ENCODE measurements at places on chromosomes 5 and 9.

DNA sequence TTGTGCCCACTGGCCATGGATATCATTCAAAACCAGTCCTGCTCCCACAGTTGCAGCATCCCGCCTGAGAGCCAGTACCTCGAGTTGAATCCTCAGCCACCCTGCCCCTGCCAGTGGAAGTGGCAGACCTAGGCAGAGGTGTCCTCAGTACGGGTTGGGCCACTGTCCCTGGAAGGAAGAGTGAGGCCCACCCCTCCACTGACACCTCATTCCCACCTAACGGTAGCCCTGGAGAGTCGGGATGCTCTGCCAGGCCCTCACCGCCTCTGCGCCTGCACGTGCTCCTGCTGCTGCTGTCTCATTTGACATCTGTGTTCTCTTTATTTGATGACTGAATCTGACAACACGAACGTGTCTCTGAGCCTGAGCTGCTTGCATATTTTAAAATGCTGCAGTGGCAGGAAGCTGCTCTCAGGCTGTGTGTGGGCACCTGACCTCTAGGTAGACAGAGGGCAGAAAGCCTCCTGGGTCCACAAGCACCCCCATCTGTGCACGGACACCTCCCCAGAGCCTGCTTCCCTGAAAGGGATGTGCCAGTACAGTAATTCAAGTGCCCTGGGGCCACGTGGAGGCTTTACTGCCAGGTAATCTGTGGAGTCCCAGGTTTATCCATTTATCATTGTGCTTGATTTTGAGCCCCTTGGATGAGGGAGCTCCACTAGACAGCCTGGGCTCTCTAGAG lies 194.7 kb downstream of the CACNA1B start:
- no peaks in the 10 kb centered on the region for H3K36me3 ChIP-seq
- H3K27me3 ChIP-seq, result no peaks in the 10 kb centered on the region
- no peak overlapping the region for H3K4me3 ChIP-seq
- peak; percentile 35 for DNase-seq
- H3K27ac ChIP-seq, result no peak overlapping the region

GRCh38 chr5:1875843-1876659 lies 6.7 kb downstream of the IRX4 start:
- peaks cover 93% of the 10 kb centered on the region for H3K27me3 ChIP-seq
- DNase-seq, result peak; percentile 84
- H3K27ac ChIP-seq, result no peak overlapping the region
- H3K4me3 ChIP-seq, result peak overlapping the region; percentile 71
- no peaks in the 10 kb centered on the region for H3K36me3 ChIP-seq
- peaks cover 9% of the 10 kb centered on the region for H3K4me1 ChIP-seq

DNA sequence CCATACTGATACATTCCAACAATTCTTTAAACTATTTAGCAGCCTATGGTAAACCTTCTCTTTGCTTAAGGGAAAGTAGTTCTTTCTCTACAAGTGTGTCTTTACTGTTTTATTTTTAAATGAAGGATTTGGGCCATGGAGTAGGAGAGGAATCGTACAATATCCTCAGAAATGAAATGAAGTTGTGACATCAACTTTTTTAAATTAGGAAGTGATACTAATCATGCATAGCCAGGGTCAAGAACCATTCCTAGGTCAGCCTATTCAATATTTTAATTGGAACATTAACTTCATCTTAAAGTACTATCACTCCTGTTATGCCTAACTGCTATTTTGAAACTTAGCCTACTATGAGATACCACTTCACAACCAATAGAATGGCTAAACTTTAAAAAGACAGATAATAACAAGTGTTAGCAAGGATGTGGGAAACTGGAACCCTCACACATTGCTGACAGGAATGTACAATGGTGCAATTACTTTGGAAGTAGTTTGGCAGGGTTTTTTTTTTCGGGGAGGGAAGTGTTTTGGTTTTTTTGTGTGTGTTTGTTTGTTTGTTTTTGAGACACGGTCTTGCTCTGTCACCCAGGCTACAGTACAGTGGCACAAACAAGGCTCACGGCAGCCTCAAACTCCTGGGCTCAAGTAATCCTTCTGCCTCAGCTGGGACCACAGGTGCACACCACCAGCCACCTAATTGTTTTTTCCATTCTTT lies 10.7 kb downstream of the AGTPBP1 start:
- no peak overlapping the region for H3K27ac ChIP-seq
- no peaks in the 10 kb centered on the region for H3K36me3 ChIP-seq
- DNase-seq, result no peak
- no peaks in the 10 kb centered on the region for H3K4me1 ChIP-seq
- H3K27me3 ChIP-seq, result no peaks in the 10 kb centered on the region

DNA sequence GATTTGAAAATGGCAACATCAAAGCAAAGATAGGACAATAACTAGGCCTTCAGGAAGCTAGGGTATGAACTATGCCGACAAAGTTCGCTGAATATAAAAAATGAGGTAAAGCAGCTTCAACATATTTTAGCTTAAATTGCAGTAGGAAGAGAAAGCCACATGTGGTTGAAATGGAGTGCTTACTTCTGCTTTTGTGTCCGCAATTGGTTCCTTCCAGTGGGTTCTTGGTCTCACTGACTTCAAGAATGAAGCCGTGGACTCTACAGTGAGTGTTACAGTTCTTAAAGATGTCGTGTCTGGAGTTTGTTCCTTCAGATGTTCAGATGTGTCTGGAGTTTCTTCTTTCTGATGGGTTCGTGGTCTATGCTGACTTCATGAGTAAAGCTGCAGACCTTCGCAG lies 95.2 kb downstream of the APTX start:
- H3K27me3 ChIP-seq, result no peaks in the 10 kb centered on the region
- DNase-seq, result no peak
- H3K27ac ChIP-seq, result no peak overlapping the region

DNA sequence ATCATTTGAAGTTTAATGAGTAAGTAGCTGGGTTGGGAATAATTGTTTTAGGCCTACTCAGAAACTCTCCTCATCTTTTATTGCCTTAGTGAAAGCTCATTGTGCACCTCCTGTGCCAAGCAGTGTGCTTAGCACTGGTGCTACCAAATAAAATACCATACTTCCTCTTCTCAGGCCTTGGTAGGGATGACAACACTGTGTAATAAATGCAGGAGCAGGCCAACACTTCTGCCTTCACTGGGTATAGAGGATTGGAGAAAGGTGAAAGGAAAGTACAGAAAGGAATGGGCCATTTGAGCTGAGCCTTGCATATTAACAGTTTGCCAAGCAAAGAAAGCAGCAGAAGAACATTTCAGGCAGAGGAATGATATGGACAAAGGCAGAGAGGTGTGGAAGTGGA lies 285.7 kb downstream of the NR3C1 start:
- no peaks in the 10 kb centered on the region for H3K36me3 ChIP-seq
- H3K27me3 ChIP-seq, result no peaks in the 10 kb centered on the region
- peaks cover 8% of the 10 kb centered on the region for H3K4me1 ChIP-seq
- H3K27ac ChIP-seq, result no peak overlapping the region
- no peak overlapping the region for H3K4me3 ChIP-seq

- H3K4me1 ChIP-seq, result peaks cover 2% of the 10 kb centered on the region
- no peak overlapping the region for H3K27ac ChIP-seq
- no peak for DNase-seq
- H3K36me3 ChIP-seq, result no peaks in the 10 kb centered on the region
- H3K4me3 ChIP-seq, result no peak overlapping the region
Observed at GRCh38 chr5:106801554-106801953, 869.2 kb downstream of the EFNA5 start.

DNA sequence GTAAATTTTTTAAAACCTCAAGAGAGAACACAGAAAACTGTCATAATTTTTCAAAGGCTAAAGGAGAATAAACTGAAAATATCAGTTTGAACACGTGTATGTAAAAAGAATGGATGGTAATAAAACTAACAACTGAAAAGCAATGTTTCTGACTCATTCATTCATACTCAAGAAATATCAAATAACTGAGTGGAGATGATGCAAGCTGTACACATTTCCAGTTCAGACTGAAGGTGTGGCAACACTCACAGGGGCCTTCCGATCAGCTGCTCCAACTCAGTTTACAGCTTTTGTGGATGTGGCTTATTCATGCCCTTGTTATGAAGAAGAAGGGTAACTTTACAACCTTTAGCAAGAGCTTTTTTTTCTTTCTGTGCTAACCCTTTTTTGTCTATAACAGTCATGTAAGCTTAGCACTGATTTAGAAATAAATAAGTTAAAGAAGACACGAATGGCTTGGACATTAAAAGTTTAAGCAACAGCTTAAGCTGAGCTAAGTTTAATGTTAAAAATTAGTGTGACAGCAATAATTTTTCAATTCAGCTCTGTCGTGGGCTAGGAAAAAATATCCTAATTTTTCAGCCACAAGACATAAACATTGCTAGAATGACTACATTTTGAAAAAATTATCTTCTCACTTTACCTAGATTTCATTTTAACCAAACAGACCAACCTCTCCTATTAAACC lies 453.5 kb downstream of the RAB3C start:
- peaks cover 38% of the 10 kb centered on the region for H3K27me3 ChIP-seq
- no peak overlapping the region for H3K27ac ChIP-seq
- no peak overlapping the region for H3K4me3 ChIP-seq
- no peaks in the 10 kb centered on the region for H3K36me3 ChIP-seq
- no peaks in the 10 kb centered on the region for H3K4me1 ChIP-seq

DNA sequence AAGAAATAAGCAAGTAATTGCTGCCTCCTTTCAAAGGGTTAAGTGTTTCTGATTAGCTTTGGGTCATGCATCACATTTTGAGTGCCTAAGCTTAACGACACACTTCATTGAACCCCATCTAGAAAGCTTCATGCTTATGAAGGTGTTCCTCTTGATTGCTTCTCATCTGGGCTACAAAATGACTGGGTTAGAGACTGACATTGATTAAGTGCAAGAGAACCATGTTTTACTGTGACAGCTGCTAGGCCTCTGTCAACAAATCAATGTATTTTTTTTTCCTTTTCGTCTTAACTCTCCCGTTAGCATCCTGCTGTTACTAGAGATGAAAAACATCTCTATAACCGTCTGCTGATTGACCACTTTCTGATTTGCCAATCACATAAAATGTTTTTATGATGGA lies 725.0 kb downstream of the TLE1 start:
- H3K4me1 ChIP-seq, result no peaks in the 10 kb centered on the region
- no peaks in the 10 kb centered on the region for H3K36me3 ChIP-seq
- no peak for DNase-seq
- no peak overlapping the region for H3K4me3 ChIP-seq

- H3K36me3 ChIP-seq, result no peaks in the 10 kb centered on the region
- no peaks in the 10 kb centered on the region for H3K27me3 ChIP-seq
- no peak overlapping the region for H3K4me3 ChIP-seq
- no peak overlapping the region for H3K27ac ChIP-seq
Observed at GRCh38 chr9:109723781-109724180, 56.2 kb upstream of the PALM2AKAP2 start.

GRCh38 chr5:10902145-10902544 lies 141.1 kb upstream of the DAP start:
- no peak overlapping the region for H3K27ac ChIP-seq
- no peak overlapping the region for H3K4me3 ChIP-seq
- peaks cover 3% of the 10 kb centered on the region for H3K4me1 ChIP-seq
- no peaks in the 10 kb centered on the region for H3K27me3 ChIP-seq
- H3K36me3 ChIP-seq, result no peaks in the 10 kb centered on the region
- no peak for DNase-seq

DNA sequence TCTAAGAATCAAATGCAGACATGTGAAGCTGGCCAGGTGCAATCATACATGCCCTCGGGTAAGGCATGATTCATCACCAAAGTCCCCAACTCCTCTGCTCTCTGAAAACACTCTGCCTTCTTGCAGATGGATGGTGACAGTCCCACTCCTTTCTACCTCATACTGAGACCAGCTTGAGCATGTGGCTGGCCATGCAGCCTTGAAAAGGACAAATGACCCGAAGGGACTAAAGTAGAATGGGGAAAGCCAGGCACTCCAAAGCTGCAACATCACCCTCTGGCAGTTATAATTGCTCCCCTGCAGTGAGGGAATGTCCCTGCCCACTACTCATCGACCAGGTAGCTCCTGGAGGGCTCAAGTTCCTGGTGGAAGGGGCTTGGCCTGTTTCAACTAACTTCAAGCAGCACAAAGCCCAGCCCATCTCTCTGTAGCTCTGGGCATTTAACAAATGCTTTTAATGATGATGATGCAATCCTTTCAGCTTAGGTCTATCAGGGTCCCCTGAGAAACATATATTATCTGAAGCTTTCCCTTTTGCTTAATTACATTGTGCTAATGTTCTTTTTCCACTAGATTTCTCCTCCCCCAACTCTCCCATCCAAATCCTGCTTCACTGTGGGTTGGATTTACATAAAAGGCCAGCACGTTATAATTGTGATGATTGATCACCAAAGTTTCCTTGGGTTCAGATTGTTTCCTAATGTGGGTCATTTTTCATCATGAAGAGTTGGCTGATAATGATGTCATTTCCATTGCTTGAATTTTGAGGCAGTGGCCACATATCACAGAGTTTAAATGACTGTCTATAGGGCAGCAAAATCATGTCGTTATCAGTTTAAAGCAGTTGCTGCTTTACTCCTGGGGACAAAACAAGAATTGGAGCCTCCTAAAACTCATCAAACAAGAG lies 436.5 kb upstream of the SLC30A5 start:
- H3K27ac ChIP-seq, result no peak overlapping the region
- H3K36me3 ChIP-seq, result no peaks in the 10 kb centered on the region
- no peak overlapping the region for H3K4me3 ChIP-seq

- no peak overlapping the region for H3K27ac ChIP-seq
- no peaks in the 10 kb centered on the region for H3K36me3 ChIP-seq
- DNase-seq, result no peak
- H3K27me3 ChIP-seq, result no peaks in the 10 kb centered on the region
Observed at GRCh38 chr9:81417299-81417675, 272.1 kb downstream of the TLE1 start.

DNA sequence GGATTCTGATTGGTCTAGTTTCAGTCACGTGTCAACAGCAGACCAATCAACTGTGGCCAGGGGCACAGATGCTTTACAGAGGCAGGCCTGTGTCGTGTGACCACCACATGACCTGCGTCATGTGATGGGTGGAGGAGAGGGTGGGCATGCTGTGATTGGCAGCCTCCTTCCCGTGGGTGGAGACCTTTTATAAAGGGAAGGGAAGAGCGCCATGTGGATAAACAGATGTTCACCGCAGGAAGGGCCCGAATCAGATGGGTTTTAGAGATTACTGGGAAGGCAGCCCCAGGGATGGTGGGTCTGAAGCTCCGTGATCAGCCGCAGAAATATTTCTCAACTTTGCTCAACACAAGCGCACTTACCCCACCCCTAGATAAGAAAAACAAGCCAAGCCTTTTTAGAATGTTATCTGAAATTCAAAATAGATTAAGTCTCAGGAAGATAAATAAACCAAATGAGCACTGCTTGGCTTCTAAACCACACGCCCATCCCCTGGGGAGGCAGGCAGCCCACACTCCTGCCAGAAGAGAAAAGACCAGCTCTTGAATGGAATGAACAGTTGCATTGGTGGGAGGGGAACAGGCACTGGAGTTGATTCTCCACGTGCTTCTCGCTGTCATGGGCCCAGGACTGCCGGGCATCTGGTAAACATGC lies 43.6 kb downstream of the ROPN1L start:
- peak overlapping the region; percentile 56 for H3K4me3 ChIP-seq
- peaks cover 5% of the 10 kb centered on the region for H3K27me3 ChIP-seq
- H3K4me1 ChIP-seq, result no peaks in the 10 kb centered on the region
- no peak overlapping the region for H3K27ac ChIP-seq
- no peaks in the 10 kb centered on the region for H3K36me3 ChIP-seq

- H3K4me1 ChIP-seq, result peaks cover 4% of the 10 kb centered on the region
- H3K27ac ChIP-seq, result no peak overlapping the region
- H3K4me3 ChIP-seq, result no peak overlapping the region
- H3K36me3 ChIP-seq, result no peaks in the 10 kb centered on the region
Observed at GRCh38 chr5:142853682-142854081, 83.5 kb downstream of the ARHGAP26 start.

All from endodermal cell (in vitro differentiated cells).